ENCODE measurements at places on chromosomes 13 and 19. TPM values are rescaled to one million over a fixed set of nuclear protein-coding genes. Genes with fewer than 3 reads are reported as not detected.

The C19orf85 gene
- not detected for total RNA-seq

The PRR19 gene
- 2.0 TPM for total RNA-seq

The OSCAR gene
- total RNA-seq = 3.0 TPM

The IRGC gene
- total RNA-seq = not detected

The CCNA1 gene
- total RNA-seq = not detected

The CPB2 gene
- total RNA-seq = not detected

The TEKTIP1 gene
- total RNA-seq = not detected

The FARP1 gene
- 140 TPM for total RNA-seq

The MBD3L3 gene
- not detected for total RNA-seq

The WDR88 gene
- not detected for total RNA-seq

- DNase-seq = no peak
These were observed 106.6 kb downstream of the COL4A1 start for GRCh38 chr13:110200276-110200870.

DNA sequence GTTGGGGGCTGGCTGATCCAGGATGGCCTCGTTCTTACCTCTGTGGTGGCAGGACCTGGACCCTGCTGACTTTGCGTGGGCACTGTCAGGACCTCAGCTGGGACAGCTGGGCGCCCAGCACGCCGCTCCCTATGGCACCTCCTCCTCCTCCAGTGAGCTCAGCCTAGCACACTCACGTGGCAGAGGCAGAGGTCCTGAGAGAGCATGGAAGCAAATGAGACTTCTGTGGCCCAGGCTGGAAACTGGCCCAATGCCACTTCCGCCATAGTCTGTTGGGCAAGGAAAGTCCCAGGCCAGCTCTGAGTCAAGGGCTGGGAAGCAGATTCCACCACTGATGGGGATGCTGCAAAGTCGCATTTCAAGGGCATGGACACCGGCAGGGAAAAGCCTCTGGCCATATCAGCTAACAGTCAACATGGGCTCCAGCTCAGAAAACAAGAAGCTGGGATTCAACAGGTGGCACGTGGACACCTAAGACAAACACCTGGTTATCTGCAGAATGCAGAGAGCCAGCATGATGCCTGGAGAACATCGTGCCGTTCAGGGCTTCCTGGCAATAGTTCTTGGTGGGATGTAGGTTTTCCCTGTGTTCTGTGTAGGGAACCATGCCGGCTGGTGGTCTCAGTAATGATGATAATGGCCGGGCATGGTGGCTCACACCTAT lies 16.7 kb downstream of the MYBPC2 start:
- DNase-seq = no peak

DNA sequence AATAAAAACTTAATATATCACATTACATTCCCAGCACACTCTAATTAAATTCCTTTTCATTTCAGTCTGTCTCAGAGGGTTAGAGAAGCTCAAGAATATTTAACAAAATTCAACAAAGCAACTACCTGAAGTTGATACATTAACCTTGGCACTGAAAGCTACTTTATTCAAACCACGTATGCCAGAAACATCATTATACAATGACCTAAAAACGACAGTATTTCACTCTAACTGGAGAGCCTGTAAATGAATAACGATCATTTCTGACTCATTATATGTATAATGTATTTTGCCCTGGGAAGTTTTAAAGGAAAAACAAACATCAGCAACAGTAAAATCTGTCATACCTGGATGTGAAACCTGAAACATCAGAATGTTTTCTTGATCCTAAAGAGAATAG lies 270.1 kb downstream of the SLITRK5 start:
- DNase-seq = no peak

GRCh38 chr13:29589967-29590366 lies 5.5 kb downstream of the SLC7A1 start:
- no peak for DNase-seq

- DNase-seq = no peak
These were observed 8.1 kb upstream of the PTBP1 start for GRCh38 chr19:788983-789700.

- DNase-seq = no peak
These were observed 446.4 kb downstream of the COG6 start for GRCh38 chr13:40101708-40102359.

GRCh38 chr19:32022731-32023563 lies 322.5 kb upstream of the ZNF507 start:
- no peak for DNase-seq

DNA sequence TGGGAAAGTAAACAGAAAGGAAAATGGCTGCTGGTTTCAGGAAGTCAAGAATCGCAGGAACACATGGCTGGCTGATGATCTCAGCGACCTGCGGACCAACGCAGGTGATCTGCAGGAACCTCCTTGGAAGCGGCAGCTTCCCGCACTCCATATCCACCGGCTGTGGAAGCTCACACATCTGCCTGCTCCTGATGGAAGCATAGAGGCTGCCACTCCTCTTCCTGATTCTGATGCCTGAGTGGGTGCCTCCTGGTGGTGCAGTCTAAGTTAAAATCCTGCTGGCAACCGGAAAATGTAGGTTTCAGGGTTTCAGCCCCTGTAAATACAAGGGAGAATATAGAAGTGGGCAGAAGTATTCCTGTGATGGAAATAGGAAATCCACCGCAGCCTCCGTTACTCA lies 75.5 kb downstream of the TNFSF13B start:
- no peak for DNase-seq

DNA sequence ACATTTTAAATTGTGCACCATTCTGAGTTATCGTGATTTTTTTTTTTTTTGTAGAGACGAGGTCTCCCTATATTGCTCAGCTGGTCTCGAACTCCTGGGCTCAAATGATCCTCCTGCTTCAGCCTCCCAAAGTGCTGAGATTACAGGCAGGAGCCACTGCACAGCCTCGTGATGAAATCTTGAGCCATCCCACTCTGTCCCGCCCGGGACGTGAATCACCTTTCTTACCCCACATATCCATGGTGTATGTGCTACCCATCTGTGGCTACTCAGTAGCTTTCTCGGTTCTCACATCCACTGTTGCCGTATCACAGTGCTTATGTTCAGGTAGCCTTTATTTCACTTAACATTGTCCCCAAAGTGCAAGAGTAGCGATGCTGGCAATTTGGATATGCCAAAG lies 26.5 kb downstream of the PAK4 start:
- no peak for DNase-seq

- no peak for DNase-seq
These were observed 296.5 kb downstream of the MZT1 start for GRCh38 chr13:72430923-72431322.

DNA sequence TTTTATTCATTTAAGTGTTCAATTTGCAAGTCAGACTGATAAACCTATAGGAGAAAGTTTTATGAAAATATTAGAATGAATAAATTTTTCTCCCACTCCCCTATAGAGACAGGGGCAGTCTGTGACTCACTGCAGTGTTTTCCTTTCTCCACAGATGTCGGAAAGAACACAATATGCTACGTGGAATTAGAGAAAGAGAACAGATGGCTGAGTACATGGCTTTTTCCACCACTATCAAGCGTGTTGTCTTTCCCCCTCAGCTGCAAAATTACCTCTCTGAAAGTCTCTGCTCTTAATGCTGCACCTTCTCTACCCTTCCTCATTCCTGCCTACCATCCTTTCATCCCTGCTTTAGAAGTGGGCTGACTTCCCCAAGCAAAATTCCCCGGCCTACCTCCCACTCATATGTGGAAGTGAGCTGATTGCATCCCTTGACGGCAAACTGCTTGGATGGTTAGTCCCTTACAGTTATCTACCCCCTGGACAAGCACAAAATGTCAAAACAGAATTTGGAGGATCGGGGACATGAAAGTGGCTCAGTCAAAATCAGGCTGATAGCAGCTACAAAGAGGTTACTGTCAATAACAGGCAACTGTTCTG lies 30.0 kb downstream of the FLT1 start:
- no peak for DNase-seq

DNA sequence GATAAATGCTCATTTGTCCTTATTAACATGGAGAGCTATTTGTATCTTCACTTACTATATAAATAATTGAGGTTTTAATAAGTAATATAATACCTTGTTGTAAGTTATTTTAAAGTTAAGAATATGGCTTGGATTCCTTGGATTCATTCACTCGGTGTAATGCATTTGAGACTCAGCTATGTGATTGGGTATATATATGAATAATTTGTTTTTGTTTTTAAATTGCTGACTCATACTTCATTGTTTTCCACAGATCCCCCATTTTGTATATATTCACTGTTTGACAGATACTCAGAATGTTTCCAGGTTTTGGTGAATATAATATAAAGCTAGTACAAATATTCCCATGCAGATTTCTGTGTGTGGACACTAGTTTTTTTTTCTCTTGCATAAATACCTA lies 6.8 kb upstream of the CEACAM18 start:
- DNase-seq = no peak

DNA sequence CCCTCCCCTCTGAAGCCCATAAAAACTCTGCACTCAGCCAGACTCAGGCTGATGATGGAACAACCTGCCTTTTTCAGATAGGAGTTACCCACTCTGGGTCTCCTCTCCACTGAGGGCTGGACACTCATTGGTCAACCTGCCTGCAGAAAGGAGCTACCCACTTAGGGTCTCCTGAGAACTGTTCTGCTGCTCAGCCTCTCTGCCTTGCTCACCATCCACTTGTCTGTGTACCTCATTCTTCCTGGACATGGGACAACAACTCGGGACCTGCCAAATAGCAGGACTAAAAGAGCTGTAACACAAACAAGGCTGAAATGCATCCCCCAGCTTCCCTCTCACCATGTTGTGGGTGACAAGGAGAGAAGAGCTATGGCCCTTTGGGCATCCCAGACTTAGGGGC lies 18.4 kb upstream of the RCBTB2 start:
- DNase-seq = no peak

DNA sequence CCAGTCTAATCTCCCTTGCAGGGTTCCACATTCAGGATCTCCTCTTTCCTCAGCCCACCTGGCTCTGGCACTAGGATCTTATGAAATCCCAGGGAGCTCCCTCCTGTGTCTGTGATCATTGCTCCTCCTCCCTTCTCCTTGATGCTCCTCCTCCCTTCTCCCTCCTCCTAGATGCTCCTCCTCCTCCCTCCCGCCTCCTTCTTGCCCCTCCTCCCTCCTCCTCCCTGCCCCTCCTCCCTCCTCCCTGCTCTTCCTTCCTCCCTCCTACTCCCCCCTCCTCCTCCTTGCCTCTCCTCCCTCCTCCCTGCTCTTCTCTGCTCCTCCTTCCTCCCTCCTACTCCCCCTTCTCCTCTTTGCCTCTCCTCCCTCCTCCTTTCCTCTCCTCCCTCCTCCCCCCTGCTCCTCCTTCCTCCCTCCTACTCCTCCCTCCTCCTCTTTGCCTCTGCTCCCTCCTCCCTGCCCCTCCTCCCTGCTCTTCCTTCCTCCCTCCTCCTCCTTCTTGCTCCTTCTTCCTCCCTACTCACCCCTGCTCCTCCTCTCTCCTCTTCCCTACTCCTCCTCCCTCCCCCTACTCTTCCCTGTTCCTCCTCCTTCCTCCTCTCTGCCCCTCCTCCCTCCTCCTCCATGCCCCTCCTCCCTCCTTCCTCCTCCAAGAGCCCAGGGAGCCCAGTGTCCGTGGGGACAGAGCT lies 14.9 kb upstream of the ZBTB7A start:
- no peak for DNase-seq

DNA sequence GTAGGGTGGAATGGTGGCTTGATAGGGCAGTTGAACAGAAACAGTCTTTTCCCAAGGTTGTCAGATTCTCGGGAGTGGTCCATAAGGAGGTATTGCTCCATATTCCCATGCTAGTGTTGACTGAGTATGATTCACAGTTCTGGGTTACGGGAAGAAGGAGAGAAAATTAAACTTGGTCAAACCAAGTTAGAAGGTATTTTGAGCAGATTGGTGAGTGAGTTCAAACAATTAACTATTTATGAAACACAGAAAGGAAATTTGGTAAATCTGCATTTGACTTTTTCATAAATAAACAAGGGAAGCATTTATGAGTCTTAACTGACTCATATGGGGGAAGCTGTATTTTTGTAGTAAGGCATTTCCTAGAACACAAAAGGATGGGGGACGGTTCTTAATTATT lies 2419.4 kb downstream of the PCDH9 start:
- peak; percentile 5 for DNase-seq

- DNase-seq = no peak
These were observed 24.5 kb upstream of the FREM2 start for GRCh38 chr13:38662362-38662761.

DNA sequence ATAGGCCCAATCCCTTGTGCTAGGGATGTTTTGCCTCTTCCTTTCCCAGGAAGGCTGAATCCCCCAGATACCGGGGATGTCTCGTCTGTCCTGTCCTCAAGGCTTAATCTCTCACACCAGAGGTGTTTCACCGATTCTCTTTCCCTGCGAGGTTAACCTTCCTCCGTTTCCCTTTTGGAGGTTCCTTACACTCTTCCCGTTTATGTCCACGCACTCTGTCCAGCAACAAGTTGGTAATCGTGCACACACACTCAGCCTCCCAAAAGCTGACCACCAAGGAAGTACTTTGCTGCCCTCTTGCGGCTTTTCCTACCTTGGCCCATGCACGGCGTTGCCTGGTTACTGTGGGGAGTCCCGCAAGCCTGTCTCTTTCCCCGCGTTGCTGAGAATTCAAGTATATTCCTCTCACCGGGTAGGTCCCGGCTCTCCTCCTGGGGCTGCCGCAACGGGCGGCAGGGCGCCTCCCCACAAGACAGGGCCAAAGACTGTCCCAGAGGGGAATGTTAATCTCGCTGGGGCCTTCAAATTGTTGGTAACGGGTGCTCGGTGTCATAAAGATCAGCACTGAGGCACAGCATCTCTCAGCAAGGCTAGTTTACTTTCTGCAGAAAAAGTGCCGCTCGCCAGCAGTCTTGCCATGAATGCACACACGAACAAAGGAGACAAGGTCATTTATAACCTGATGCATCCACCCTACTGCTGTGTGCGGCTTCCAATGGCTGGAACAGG lies 36.7 kb upstream of the CD177 start:
- DNase-seq = no peak

DNA sequence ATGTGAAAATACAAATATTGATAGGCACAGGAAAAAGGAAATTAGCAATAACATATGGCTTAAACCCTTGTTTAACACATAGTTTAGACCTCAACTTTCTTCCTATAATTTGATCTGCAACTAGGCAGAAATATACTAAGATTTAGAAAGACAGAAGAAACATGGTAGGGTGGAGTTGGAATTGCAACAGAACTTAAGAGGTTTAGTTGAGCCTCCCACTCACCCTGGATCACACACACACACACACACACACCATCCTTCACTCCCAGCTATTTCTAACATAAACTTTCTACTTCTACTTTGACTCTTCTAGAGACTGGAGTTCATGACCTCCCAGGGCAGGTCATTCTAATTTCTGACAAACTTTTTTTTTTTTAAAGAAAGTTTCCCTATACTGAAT lies 47.4 kb downstream of the FLT3 start:
- no peak for DNase-seq

GRCh38 chr19:12628040-12629022 lies 17.6 kb downstream of the ZNF791 start:
- peak; percentile 32 for DNase-seq
